T1000 (cell line): ENCODE measurements at places on chromosomes 5 and 9.
A peak's percentile ranks its signal among the peaks of the same experiment; 100 is the strongest.

GRCh38 chr5:6273090-6273735 lies 105.1 kb downstream of the MED10 start:
- no peak for DNase-seq

DNA sequence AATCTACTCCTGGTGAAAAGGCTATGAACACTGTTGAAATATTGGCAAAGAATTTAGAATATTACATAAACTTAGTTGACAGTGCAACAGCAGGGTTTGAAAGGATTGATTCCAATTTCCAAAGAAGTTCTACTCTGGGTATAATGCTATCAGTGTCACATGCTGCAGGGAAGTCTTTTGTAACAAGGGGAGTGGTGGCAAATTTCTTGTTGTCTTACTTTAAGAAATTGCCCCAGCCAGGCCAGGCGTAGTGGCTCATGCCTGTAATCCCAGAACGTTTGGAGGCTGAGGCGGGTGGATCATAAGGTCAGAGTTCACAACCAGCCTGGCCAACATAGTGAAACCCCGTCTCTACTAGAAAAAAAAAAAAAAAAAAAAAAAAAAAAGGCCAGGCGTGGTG lies 86.3 kb upstream of the OTULINL start:
- DNase-seq = no peak

DNA sequence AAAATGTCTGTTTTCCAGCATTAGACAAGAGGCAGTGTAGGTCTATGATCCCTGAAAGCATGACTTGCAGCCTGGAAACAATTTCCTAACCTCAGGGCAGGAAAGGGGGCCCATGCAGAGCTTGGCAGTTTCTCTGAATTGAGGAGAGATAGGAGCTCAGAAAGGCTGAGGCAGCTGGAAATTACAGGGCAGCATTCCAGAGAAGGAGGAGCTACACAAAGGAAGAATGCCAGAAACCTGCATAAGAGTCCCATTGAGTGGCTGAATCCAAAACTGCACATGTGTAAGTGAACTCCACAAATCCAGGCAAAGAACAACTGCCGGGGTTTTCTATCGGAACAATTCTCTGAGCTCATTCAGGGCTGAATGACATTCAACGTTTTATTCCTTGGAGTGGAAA lies 346.8 kb downstream of the PIK3R1 start:
- peak; percentile 9 for DNase-seq

GRCh38 chr5:175325681-175326080 lies 118.3 kb downstream of the DRD1 start:
- DNase-seq = no peak

DNA sequence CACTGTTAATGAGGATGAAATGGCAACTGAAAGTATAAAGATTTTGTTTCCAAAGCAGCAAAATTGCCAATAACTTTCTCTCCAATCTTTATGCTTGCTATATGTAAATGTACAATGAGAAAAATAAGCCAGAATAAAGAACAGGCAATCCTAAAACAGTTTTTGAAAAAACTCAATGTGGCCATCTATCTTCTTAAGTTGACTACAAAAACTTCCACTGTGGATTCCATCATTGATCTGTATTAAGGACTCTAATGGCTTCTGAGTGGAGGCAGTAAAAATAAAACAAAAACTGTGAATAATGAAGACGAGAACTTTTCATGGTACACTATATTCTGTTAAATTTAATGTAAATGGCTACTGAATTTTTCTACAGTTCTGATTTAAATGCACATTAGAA lies 382.9 kb downstream of the TMEM232 start:
- DNase-seq = no peak

- no peak for DNase-seq
Measured at GRCh38 chr9:128787659-128788058, 606 bp downstream of the TBC1D13 start.

DNA sequence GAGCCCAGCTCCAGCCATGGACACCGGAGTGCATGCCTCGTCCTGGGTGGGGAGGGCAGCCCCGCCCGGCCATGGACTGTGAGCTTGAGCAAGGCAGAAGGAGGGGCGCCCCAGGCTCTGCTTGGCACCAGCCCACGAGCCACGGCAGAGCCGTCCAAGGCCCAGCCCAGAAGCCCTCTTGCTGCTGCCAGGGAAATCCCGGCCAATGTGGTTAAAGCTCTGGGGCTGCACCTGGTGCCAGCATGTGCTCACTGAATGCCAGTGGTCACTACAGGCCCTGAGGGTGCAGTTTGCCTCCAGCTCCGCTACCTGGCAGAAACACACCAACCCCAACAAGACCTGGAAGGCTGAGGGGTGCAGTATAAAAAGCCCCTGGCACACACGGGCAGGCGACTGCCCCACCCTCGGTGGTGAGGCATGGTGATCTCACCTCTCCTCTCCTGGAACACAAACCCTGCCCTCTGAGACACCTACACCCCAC lies 11.8 kb downstream of the BRD3 start:
- DNase-seq = peak; percentile 64

DNA sequence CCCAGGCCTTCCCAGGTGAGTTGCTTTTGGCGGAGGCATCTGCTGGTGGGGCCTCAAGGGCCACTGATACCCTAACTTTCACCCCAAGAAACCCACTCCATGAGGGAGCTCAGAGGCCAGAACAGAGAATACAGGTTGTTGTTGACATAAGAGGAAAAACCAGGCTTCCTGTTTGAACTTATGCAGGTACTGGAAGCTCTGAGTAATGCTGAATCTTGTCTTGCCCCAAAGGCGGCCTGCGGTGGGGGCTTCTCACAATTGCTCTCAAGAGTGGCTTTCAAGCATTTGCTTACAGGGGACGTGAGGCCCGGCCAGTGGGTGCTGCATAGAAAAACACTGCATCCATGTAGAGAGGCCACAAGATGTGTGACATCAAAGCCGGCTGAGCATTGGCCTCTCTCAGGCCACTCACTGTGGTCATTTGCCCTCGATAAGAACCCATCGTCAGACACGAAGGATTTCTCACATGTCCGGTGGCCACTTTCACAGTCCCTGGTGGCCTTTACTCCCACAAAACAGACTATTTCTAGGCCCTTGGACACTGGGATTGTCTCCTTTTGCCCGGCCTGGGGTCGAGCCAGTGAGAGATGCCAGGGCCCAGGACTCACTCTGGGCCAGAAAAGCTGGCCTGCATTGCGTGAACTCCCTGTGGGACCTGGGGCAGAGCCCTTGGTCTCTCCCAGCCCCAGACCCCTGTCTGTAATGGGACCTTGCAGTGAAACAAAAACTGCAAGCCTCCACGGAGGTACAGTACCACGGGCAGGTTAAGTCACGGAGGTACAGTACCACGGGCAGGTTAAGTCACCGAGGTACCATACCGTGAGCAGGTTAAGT lies 34.5 kb upstream of the TCF7 start:
- no peak for DNase-seq

GRCh38 chr5:89280103-89281037 lies 397.4 kb upstream of the MEF2C start:
- no peak for DNase-seq

DNA sequence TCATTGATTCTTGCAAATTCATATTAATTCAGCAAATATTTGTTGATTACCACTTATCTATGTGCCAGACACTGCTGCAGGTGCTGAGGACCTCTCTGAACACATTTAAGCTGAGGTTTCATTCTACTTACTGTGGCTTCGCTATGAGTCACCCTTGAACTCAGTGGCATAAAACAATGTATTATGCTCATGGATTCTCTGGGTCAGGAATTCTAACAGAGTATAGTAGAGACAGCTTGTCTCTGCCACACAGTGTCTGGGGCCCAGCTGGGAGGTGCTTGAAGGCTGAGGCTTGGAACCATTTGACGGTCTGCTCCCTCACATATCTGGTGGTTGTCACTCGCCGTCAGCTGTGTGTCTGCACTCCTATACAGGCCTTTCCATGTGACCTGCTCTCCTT lies 124.3 kb upstream of the NR3C1 start:
- DNase-seq = no peak

- DNase-seq = peak; percentile 46
Measured at GRCh38 chr9:131609099-131609830, 63.9 kb downstream of the PRRT1B start.

- no peak for DNase-seq
Measured at GRCh38 chr9:125440411-125440810, 178.8 kb downstream of the GAPVD1 start.

DNA sequence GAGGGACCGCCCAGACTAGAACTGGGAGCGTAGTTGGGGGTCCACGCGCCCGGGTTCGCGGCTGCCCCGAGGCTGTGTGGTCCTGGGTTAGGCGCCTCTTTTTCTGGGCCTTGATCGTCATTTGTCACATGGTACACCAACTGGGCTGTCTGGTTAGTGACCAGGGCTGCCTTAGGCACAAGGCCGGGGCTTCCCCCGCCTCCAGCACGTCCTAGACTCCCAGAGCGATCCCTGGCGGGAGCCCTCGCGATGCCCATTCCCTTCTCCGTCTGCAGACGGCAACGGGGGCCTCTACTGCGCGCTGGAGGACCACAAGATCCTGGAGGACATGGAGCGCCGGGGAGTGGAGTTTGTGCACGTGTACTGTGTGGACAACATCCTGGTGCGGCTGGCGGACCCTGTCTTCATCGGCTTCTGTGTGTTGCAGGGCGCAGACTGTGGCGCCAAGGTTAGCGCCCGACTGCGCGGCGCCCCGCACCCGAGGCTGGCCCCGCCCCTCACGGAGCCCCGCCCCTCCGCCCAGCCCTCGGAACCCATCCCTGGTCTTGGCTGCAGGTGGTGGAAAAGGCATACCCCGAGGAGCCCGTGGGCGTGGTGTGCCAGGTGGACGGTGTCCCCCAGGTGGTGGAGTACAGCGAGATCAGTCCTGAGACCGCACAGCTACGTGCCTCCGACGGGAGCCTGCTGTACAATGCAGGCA lies 1.5 kb downstream of the UAP1L1 start:
- DNase-seq = no peak

- DNase-seq = no peak
Measured at GRCh38 chr9:109739760-109740159, 40.2 kb upstream of the PALM2AKAP2 start.

- no peak for DNase-seq
Measured at GRCh38 chr5:133663397-133664054, 51.2 kb upstream of the FSTL4 start.

- DNase-seq = no peak
Measured at GRCh38 chr5:161507591-161507990, 38.9 kb downstream of the GABRB2 start.

DNA sequence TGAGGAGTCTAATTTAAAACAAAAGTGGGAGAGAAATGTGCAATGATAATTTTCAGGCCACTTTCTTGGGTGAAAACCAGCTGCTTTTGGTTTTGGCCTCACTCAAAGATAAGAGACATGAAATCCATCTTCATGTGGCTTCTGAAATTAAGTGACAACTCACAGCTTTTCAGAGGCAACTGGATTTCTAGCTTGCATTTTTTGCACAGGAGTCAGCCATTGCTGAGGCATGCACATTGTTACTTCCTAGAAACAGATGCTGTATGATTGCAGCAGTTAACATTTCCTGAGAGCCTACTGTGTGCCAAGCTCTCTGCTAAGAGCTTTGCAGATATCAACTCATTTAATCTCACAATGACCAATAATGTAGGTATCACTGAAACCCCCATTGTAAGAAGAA lies 562.6 kb downstream of the NR2F1-AS1 start:
- no peak for DNase-seq

DNA sequence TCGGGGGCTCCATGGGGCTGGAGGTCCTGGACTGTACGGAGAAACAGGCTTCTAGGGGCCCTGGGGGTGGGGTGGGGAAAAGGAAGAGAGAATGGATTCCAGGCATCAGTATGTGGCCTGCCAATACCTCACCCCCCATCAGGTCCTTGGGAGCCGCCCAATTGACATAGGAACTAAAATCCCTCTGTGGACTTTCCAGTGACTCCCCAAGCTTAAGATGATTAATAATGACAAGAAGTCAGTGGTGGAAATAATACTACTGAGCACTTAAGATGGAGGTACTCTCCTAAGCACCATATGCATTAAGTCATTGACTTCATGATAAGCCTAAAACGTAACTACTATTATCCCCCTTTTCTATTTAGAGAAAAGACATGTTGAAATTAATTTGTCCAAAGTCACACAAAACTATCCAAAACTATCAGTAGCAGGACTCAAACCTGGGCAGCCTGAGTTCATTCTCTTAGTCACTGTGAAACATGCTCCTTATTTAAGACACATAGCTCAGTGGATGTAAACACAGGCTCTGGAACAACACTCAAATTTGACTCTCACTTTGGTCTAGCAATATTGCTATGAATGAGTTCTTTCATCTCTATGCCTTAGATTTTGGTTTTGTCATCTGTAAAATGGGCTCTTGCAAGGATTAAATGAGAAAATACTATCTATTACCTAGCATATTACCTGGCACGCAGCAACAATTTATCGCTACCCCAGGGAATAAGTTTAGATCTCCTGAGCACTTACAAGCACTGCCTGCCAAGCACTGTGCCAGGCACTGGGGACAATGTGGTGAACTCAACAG lies 9.5 kb downstream of the SPRY4 start:
- DNase-seq = no peak

- no peak for DNase-seq
Measured at GRCh38 chr5:109706095-109706494, 16.4 kb downstream of the MAN2A1 start.

GRCh38 chr9:90147426-90147825 lies 495.2 kb downstream of the DIRAS2 start:
- no peak for DNase-seq

DNA sequence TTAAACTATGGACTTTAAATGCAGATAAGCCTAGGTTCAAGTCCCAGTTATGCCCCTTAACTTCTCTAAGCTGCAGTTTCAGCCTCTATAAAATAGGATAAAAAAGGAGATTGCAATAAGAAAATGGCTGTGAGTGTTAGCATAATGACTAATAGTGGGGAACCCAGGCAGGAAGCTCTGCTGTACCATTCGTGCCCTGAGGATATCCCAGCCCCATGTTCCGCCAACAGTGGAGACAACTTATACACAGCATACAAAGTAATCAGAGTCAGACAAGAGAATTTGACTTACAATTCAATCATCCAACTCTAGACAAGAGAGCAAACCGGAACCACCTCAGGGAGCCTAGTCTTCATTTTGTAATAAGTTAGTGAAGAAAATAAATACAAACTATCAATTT lies 141.5 kb upstream of the FSTL4 start:
- no peak for DNase-seq

DNA sequence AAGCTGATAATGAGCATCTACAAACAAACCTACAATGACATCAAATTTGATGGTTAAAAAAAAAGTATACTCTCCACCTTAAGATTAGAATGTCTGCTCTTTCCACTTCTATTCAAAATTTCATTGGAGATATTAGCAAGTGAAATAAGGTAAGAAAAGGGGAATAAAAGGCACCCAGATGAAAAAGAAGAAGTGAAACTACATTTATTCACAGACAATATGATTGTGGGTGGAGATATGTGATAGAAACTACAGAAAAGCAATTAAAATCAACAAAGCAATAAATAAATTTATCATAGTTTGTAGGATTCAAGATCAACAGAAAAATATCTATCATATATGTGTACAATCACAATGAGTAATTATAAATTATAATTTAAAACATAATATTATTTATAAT lies 395.1 kb upstream of the CCNH start:
- no peak for DNase-seq
